ENCODE measurements at places on chromosomes 1 and 21.

DNA sequence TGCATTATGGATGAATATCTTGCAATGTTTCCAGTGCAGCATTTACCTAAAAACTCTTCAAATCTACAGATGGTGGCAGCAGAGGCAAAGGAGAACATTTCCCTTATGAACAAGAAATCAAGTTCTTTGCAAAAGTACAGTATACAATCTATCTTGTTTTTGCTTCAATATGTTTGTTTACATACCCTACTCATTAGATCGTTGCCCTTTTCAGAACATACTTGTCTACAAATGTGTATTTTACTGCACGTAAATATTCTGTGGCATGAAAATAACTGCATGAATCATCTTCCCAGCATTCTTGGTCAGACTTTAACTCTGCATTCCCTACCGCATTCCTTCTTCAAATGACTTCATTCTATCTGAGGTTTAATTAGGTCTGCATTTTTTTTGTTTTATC is 212.7 kb downstream of the ZP4 start:
- DNase-seq: no peak

DNA sequence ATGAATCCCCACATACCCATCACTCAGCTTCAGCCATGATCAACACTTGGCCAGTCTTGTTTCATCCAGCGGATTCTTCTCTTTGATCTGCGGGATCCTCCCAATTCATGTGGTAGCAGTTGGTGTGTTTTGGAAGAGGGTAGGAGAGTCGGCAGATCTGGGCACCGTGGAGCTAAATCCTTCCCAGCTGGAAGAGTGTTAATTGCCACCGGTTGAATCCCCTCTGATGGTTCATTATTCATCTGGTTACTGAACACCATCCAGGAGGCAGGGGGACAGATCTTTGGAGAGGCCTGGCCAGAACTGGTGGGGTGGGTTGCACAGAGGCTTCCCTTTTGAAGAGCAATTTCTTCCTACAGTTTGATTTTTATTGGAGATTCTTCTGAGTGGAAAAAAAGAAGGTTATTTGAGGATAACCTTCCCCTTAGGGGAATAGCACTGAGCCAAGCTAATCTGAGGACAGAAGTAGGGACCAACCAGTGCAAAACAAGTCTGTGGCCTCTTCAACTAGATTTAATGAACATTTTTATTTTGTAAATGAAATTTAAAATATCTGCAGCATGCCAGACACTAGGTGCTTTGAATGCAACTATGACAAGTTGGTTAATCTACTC is 8.1 kb downstream of the NFASC start:
- DNase-seq: no peak

DNA sequence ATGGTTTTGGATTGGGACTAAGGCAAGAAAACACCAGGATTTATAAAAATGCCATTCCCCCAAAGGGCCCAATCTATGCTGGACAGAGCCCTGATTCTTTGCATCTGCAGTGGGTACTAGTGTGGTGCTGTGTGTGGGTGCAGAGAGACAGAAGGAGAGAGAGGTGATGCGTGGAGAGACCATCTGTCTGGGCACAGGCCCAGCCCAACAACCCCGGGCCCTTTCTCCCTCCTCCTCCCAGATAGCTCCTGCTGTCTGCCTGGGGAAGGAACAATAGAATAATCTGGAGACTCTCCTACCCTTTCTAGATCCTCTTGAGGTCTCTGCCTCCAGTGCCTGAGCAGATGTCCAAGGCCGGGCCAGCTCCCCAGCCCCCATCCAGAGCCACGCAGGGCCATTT is 15.1 kb downstream of the KIAA1614 start:
- no peak for DNase-seq

GRCh38 chr21:38434913-38435533 is 63.3 kb downstream of the ERG start:
- DNase-seq: no peak

DNA sequence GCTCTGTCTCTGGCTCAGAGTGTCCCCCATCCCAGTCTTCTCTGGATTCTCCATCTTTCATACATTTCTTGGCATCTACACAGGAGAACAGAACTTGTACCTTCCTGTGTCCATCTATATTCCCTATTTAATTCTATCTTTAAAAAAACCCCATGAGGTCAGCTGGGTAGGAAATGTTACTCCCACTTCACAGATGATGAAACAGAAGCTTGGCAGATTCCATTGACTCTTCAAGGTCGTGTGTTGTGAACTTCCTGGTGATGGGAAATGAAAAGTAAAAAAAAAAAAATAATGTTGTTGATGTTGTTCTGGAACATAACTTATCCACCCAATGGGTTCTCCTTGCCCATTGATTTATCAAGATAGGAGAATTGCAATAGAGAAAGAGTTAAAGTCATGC is 8.9 kb downstream of the CHI3L2 start:
- no peak for DNase-seq
